Activated CD4-positive, alpha-beta memory T cell treated with anti-CD3 and anti-CD28 coated beads for 36 hours (primary cell): ENCODE measurements at places on chromosomes 3 and 15.

GRCh38 chr3:69648126-69648525 lies 91.1 kb upstream of the MITF start:
- no peak overlapping the region for H3K27ac ChIP-seq
- no peak overlapping the region for H3K4me3 ChIP-seq
- H3K27me3 ChIP-seq = no peaks in the 10 kb centered on the region
- no peaks in the 10 kb centered on the region for H3K4me1 ChIP-seq
- H3K36me3 ChIP-seq = no peaks in the 10 kb centered on the region

- H3K27me3 ChIP-seq = peaks cover 1% of the 10 kb centered on the region
- H3K4me3 ChIP-seq = no peak overlapping the region
- H3K27ac ChIP-seq = no peak overlapping the region
- DNase-seq = no peak
Measured at GRCh38 chr15:33500432-33501195, 189.8 kb downstream of the RYR3 start.

- no peaks in the 10 kb centered on the region for H3K4me1 ChIP-seq
- peaks cover 2% of the 10 kb centered on the region for H3K27me3 ChIP-seq
- no peaks in the 10 kb centered on the region for H3K36me3 ChIP-seq
- H3K27ac ChIP-seq = no peak overlapping the region
- DNase-seq = no peak
Measured at GRCh38 chr3:72776-73175, 123.8 kb upstream of the CHL1 start.

GRCh38 chr3:8739757-8740504 lies 6.3 kb downstream of the CAV3 start:
- no peak overlapping the region for H3K4me3 ChIP-seq
- no peak overlapping the region for H3K27ac ChIP-seq
- H3K36me3 ChIP-seq = no peaks in the 10 kb centered on the region
- peak; percentile 22 for DNase-seq
- H3K27me3 ChIP-seq = peaks cover 13% of the 10 kb centered on the region

DNA sequence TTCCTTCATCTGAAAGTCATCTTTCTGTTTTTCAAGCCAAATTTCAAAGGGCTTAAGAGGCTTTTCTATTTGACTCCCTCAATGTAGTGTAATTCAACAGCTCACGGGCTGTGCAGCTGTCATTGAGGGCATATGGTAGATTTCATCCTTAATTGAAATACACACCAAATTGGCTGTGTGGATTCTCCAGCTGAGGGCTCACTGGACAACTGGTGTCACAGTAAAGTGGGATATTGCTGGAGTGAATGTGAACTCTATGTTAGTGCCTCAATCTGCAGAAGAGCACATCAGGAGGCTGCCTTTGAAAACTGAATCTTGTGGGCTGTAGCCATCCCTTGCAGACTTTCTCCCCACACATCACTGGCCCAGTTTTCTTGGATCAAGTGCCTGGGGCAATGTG lies 120.1 kb downstream of the GALK2 start:
- no peaks in the 10 kb centered on the region for H3K27me3 ChIP-seq
- no peak overlapping the region for H3K27ac ChIP-seq
- no peak overlapping the region for H3K4me3 ChIP-seq
- DNase-seq = no peak
- peaks cover 15% of the 10 kb centered on the region for H3K4me1 ChIP-seq
